ENCODE measurements at places on chromosomes 3 and 15.

- no peak for DNase-seq
These were observed 6.9 kb upstream of the NME9 start for GRCh38 chr3:138336454-138336999.

DNA sequence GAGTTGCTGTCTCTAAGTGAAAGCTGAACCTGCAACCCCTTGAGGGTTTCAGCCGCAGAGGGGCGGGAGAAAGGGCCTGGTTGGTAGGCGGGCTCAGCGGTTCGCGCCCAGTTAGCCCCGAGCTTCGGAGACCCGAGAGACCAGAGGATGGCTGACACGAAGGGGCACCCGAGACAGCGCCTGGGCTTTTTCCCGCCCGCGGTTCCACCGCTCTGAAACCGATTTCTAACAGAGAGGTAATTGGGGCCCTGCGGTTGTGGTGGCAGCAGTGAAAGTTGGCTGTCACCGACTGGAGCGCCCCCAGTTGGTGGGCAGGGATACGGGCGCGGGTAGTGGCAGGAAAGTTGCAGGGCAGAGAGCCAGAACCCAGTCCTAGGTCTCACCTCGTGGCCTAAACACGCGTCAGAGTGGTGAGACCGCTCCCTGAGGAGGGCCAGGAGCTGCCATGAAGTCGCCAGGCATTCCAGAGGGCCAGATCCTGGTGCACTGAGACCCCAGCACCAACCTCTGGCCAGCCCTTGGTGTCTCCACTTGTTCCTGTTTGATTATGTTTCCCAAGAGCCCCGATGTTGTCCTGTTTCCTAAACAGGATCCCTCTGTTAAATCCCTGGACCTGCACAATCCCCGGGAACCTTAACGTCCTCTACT, 625 bp upstream of the ELL3 start:
- peak; percentile 84 for DNase-seq

DNA sequence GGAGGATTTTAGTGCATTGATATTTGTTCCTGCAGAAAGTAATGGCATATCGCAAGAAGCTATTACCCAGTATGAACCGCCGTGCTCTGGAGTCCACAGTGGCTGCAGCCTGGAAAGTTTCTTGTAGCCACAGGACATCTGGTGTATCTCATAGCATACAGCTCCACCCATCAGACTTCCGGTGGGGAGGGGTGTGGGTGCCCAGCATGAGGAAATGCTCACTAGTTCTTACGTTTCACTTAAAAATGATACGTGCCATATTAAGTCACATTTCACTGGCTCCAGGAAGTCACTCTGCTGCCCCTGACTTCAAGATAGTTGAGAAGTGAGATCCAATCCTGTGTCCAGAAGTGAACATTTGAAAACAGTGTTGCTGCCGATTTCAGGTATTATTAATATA, 990.4 kb downstream of the GBE1 start:
- DNase-seq, result peak; percentile 50

GRCh38 chr3:45269952-45270351, 43.9 kb upstream of the TMEM158 start:
- DNase-seq, result no peak

DNA sequence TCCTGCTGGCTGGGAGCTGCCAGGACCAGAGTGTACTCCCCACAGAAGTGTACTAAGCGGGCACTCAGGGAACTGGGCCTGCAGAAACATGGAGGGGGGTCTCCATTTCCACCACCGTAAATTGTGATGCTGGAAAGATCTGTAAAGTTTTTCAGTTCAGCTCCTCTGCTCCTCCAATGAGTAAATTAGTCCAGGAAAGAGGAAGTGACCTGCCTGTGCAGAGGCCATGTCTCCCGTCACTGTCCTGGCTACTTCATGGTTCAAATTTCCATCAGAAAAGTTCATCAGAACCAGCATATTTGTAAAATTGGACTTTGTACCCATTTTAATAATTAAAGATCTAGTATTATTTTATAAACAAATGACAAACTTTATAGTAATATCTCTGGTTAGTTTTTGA, 226.7 kb upstream of the THBS1 start:
- no peak for DNase-seq

DNA sequence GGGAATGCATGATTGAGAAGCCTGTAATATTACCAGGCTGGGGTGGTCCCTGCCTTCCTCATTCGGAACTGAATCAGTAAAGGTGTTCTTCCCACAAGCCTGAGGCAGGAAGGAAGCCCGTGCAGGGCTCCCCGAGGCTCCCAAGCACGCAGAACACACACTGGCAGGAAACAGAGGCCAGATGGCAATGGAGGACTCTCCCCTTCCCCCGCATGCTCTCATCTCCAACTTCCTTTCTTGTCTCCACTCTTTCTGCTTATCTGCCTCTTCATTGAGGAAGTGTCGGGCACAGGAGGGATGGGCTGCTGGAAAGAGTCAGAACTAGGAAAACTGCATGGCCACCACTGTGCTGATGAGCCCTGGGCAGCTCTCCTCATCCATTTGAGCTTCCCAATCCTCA, 123.5 kb downstream of the NUP210 start:
- no peak for DNase-seq

DNA sequence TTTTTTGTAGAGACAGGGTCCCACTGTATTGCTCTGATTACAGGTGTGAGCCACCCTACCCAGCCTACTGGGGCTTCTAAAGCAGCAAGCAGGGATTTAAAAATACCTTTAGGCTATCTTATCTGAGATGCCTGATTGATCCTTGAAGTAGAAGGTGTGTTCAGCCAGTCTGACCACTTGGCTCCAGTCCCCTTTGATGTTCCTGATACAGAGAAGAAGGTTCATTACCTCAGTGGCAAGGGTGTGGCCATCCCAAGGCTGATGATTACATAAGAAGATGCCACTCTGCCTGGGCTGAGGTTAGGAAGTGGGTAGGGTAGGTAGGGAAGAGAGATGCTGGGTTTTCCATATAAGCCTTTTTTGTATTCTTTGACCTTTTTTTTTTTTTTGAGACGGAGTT, 11.2 kb upstream of the DCAF1 start:
- DNase-seq, result no peak

GRCh38 chr15:85639752-85640381, 154.9 kb downstream of the KLHL25 start:
- peak; percentile 71 for DNase-seq

DNA sequence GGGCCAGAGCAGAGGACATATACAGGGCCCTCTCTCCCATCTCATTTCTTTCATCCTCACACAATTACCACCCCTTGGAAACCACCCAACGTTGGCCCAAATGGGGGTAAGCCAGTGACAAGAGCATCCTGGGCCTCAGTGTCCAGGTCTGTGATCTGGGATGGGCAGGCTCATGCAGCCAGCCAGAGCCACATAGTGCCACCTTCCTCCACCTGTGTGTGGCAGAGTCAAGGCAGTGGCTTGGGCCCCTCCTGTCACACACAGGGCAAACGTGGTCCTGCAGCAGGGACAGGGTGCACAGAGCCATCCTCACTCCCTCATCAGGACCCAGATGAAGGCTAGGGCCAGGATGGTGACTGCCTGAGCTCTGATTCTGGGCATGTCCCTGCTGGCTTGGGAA, 2.3 kb upstream of the MYL3 start:
- no peak for DNase-seq

DNA sequence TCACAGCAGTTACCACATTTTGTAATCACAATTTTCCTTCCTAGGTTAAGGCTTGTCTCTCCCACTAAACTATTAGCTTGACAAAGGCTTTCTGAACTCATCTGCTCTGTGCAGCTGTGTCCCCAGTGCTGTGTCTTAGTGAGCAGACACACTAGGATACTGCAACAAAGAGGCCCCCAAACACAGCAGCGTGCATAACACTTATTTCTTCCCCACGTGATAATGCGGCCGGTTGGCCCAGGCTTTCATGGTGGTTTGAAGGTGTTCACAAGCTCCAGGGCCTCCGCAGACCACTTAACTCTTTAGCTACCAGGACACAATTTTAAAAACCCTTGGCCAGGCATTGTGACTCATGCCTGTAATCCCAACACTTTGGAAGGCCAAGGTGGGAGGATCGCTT, 2.2 kb upstream of the HDAC11 start:
- DNase-seq, result no peak

- DNase-seq, result no peak
These were observed 42.4 kb downstream of the MAP2K1 start for GRCh38 chr15:66429117-66429516.
